ENCODE measurements at places on chromosomes 16 and 17.
A peak's percentile ranks its signal among the peaks of the same experiment; 100 is the strongest.

GRCh38 chr17:50947782-50948543, 81.8 kb upstream of the TOB1 start:
- ATAC-seq, result no peak

DNA sequence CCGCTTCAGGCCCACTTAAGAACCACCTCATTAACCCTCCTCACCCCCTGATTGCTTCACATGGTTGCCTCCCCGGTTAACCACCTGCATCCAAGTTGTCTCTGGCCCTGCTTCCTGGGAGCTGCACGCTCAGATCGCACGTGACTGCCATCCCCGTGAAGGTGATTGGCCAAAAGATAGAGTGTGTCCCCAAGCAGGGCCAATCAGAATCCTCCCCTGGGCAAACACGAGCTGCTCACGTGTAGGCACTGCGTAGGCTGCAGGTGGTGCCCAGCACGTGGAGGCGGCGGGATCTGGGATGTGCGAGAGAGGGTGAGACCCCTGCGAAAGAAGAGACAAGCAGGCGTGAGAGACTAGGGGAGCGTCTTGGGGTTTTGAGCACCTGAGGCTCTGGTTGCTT, 111.8 kb upstream of the CRHR1 start:
- no peak for ATAC-seq

GRCh38 chr16:56199164-56199563, 7.9 kb downstream of the GNAO1 start:
- ATAC-seq, result no peak

DNA sequence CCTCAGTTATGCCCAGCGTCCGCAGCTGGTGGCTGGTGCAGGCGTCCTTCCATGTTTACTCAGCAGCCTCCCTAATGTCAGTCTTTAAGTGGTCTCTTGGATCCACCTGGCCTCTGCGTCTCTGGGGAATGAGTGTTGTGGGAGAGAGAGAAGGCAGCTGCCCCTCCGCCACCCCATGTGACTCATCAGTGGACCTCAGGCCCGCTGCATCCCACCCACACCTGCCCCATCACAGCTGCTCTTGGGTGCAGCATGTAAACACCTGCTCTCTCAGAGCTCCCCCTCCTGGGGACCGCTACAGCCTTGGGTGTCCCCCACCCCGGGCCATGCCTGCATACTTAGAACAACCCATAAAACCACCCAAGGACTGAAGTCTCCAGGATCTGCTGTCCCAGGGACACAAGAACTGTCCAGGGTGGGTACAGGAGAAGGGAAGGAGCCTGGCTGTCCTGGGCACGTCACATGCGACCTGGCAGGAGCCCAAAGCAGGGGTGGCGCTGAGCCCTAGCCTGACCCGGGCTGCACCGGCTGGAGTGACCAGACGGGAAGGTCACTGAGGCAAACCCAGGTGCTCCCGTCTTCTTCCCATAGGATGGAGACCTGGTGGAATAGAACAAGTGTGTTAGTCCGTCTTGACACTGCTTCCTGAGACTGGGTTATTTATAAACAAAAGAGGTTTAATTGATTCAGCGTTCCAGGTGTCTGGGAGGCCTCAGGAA, 4.2 kb downstream of the C16orf90 start:
- ATAC-seq, result no peak

DNA sequence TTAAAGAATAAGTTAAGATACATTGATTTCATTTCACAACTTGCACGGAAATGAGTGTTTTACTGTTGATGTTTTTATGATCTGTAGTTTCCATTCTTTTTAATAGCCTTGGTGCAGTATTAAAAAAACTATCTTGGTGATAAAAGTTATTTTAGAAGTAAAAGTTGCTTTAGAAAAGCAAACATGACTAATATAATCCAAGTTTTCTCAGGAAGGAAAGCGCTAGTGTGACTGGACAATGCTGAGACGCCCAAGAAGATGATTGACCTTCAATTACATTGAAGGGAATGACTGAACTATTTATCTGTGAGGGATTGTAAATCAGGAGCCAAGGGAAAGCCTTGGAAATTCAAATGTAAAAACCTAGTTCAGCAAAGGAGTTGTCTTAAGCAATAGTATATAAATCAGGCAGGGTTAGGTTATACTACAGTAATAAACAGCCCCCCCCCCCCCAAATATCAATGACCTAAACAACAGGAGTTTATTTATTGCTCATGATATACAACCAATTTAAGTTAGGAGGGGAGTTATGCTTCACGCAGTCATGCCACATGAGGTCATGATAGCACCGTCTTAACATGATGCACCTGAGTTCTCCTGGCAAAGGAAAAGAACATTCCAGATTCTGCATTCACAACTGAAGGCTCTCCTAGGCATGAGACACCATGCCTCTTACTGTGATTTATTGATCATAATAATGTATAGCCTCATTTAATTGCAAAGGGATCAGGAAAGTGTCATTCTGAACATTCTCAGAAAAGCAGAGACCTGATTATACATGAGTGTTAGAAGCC, 443.8 kb downstream of the CDH13 start:
- ATAC-seq, result no peak

DNA sequence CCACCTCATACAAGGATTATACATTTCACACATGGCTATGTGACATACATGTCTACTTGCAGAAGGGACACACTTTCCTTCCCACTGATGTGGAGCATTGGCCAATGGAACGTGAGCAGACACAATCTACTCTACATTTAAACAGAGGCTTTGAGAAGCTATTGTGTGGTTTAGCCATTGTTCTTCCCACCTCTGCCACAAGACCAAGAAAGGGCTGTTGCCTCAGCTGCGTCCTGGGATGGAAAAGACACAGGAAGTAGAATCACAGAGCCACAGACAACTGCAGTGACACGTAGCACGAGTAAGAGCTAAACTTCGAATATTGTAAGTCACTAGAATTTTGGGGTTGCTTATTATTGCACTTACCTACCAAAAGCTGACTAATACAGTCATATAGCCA, 33.3 kb downstream of the PRKCB start:
- ATAC-seq, result no peak

GRCh38 chr17:80105762-80106161, 4.4 kb downstream of the GAA start:
- no peak for ATAC-seq

GRCh38 chr17:78679495-78680395, 102.3 kb downstream of the CYTH1 start:
- no peak for ATAC-seq

GRCh38 chr17:73553311-73553710, 90.9 kb downstream of the SDK2 start:
- no peak for ATAC-seq

- ATAC-seq, result no peak
Observed at GRCh38 chr17:78718575-78719208, 63.4 kb downstream of the CYTH1 start.

- ATAC-seq, result no peak
Observed at GRCh38 chr17:38461683-38462082, 33.4 kb downstream of the ARHGAP23 start.

DNA sequence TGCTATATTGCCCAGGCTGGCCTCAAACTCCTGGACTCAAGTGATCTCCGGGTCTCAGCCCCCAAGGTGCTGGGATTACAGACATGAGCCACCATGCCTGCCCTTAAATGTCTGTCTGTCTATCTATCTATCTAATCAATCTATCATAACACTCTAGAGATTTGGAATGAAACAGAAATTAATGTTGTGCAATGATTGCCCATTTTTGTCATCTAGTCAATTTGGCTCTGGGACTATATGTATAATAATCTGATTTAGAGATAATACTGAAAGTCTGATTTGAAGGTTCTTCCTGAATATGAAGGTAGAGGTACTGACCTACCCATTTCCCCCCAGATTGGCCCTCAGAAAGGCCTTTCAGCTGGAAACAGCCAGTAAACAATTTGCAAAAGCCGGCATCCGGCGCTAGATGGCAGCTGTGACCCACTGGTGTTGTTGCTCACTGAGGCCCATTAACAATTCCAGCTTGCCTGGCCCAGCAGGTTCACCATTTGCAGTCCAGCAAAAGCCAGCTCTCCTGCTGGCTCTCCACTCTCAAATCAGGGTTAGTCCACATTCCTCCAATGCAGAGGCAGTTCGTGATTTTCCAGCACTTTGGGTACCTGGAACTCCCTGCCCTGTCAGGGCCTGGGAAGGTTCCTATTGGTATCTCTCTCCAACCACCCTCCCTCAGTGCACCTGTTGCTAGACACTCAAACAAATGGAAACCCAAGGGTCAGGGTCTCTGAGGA, 22.9 kb upstream of the C16orf87 start:
- peak; percentile 67 for ATAC-seq

GRCh38 chr17:47915776-47916398, 19.9 kb downstream of the SP2 start:
- ATAC-seq, result no peak

DNA sequence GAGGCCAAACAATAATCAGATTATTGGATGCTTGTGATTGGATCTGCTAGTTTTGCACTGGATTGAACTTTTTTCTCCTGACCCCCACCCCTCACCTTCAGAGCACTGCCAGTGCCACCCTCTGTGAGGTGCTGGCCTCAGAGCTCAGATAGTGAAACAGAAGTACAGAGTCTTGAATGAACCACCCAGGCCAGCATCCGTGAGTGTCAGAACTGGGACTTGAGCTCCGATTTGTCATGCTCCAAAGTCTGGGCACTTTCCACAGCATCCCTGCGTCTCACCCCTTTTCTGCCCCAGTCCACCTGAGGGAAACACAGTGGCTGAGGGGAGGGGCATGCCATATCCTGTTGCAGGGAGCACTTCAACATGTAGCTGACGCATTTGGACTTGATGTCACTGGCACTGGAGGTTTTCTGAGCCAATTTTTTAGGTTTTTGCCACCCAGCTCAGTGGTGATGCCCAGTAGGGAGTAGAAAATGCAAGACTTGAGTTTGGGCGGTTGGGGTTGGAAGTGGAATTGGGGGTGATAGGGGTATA, 47.3 kb downstream of the SMPD3 start:
- ATAC-seq, result no peak

- ATAC-seq, result no peak
Observed at GRCh38 chr16:4534151-4534790, 4.3 kb downstream of the CDIP1 start.

- no peak for ATAC-seq
Observed at GRCh38 chr16:89456419-89456959, 33.9 kb downstream of the ANKRD11 start.

DNA sequence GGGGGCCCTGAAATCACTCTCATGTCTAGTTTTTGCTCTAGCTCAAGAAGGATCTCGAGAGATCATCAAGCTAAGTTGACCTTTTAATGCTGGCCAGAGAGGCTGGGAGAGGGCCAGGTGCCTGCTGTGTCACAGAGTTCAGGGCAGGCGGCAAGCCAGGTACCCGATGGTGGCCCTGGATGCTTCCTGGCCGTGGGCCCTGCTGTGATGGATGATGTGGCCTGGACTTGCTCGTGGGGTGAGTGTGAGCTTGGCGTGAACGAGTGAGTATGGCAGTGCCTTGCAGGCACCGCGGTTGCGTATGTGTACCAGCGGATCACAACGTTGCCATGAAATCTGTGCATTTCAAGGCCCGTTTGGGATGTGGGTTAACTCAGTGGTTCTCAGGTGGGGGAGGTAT, 7.4 kb downstream of the IRF8 start:
- ATAC-seq, result no peak

GRCh38 chr16:8958344-8959167, 5.2 kb downstream of the USP7 start:
- ATAC-seq, result peak; percentile 15

DNA sequence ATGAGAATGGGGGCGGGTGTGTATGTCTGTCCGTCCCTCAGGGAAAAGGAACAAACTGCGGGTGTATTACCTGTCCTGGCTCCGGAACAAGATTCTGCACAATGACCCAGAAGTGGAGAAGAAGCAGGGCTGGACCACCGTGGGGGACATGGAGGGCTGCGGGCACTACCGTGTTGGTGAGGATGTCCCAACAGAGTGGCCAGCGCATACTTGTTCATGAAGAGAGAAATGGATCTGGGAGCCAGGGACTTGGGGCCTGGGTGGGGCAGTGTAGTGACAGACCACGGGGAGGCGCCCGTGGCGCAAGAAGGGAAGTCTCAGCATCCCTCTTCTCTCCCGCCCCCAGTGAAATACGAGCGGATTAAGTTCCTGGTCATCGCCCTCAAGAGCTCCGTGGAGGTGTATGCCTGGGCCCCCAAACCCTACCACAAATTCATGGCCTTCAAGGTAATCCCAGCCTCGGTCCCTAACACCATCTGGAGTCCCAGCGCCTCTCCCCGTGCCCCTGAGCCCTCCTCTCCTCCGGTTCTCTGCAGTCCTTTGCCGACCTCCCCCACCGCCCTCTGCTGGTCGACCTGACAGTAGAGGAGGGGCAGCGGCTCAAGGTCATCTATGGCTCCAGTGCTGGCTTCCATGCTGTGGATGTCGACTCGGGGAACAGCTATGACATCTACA, 3.5 kb upstream of the C17orf107 start:
- ATAC-seq, result no peak

- no peak for ATAC-seq
Observed at GRCh38 chr16:20099375-20099774, 25.7 kb upstream of the GPR139 start.

- no peak for ATAC-seq
Observed at GRCh38 chr16:26263406-26263805, 571.6 kb downstream of the HS3ST4 start.

DNA sequence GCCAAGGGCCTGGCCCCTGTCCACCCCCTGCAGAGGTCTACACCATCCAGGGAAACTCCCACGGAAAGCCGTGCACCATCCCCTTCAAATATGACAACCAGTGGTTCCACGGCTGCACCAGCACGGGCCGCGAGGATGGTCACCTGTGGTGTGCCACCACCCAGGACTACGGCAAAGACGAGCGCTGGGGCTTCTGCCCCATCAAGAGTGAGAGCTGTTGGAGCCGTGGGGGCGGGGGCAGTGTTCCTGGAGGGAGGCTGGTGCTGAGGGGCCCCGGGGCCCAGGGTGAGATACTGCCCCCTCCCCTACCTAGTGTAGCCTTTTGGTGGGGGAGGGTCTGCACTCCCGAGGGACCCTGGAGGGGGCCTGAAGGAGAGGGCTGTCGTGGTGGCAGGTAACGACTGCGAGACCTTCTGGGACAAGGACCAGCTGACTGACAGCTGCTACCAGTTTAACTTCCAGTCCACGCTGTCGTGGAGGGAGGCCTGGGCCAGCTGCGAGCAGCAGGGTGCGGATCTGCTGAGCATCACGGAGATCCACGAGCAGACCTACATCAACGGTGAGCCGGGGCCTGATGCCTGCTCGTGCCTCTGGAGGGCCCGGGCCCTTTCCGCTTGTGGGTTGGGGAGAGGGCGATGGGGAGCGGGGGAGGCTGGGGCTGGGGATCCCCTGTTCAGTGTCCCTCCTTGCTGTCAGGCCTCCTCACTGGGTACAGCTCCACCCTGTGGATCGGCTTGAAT, 38.8 kb downstream of the MRC2 start:
- no peak for ATAC-seq

GRCh38 chr17:81084680-81085419, 49.9 kb downstream of the BAIAP2 start:
- ATAC-seq, result peak; percentile 27

DNA sequence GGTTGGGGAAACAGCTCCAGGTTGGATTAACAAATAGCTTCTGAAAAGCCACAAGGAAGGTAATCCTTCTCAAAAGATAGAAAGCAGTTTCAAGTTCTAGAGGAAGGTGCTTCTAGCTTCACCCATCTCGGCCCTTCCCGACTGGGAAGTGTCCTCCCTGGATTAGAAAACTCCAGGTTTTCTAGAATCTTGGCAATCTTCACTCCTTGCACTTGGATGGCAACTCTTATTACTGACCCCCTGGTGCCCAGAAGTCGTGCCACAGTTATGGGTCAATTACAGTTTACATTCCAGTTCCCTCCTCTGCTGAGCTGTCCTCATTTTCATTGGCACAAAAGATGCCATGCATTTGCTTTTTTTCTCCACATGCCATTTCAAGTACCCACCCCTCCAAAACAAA, 65.6 kb downstream of the SMG6 start:
- no peak for ATAC-seq

- ATAC-seq, result no peak
Observed at GRCh38 chr17:16483021-16483645, 8.9 kb downstream of the LRRC75A start.

All from gastroesophageal sphincter (tissue), 4 donors.